ENCODE measurements at places on chromosomes 11 and 22. TPM values are rescaled to one million over a fixed set of nuclear protein-coding genes. Genes with fewer than 3 reads are reported as not detected.

DNA sequence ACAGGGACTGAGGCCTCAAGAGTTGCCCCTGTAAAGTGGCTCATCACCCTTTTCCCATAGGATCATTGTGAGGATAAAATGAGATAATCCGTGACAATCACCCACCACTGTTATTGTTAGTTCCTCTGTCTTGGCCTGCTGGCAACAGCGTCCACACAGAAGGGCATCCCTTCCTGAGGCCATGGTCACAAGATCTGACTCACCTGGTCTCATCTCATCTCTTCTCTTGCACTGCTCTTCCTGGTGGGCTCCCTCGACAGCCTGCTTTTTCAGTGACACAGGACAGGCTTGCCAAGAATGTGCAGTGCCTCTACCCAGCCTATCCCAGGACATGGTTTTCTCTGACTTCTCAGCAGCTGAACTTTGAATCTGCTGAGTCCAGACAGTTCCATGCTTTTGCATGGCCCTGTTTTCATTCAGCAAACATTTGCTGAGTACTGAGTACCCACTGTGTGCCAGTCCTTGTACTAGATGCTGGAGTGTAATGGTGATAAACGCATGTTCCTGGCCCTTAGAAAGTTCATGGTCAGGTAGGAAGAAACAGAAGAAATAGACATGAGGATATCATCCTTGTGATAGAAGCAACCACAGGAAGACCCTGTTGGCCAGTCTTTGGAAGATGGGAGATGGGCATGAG, 3.3 kb downstream of the STX3 start:
- DNase-seq: no peak

- DNase-seq: no peak
These were observed 14.0 kb upstream of the GDPD5 start for GRCh38 chr11:75539459-75540334.

DNA sequence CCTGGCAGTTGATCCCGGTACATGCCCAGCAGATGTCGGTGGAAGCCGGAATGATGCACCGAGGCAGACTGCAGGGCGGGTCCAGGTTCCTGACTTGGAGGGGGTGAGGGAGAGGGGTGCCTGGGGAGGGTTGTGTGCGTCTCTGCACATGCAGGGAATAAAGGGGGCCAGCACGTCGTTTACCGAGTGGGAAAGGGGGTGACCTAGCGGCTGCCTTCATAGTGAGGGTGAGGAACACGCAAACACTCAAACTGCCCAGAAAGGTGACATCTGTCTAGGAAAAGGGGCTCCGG, 801.7 kb downstream of the TBC1D22A start:
- DNase-seq: no peak

DNA sequence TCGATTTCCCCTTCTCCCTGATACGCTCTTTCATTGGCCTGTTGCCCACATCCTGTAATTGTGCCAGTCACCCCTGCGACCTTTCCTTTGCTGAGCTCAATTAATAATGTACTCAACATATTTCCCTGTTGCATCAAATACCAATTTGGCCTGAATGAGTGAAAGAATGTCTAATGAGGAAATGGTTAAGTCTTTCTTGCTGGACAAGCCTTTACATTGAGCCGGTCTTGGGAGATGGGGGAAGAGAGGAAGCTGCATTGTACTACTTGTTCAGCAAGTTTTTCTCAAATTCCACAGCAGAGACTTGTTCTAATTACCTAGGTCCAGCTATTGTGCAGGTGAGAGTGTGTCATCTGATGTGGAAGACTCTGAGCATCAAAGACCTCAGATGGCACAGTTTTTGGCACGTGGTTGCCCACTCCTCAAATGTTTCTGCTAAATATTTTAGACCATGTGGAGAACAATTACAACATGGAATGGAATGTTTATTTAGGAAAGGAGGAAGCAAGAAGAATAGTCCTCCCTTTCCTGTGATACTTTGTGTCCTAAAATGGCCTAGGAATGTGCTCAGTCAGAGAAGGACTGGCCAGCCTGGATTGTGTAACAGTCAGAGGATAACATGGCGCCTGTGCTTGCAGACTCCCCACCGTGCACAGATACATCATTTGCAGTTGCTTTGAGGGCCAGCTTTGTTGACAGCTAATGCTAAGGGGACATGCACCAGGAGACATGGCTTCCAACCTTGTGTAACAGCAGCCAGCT, 129.5 kb upstream of the E2F8 start:
- no peak for DNase-seq

DNA sequence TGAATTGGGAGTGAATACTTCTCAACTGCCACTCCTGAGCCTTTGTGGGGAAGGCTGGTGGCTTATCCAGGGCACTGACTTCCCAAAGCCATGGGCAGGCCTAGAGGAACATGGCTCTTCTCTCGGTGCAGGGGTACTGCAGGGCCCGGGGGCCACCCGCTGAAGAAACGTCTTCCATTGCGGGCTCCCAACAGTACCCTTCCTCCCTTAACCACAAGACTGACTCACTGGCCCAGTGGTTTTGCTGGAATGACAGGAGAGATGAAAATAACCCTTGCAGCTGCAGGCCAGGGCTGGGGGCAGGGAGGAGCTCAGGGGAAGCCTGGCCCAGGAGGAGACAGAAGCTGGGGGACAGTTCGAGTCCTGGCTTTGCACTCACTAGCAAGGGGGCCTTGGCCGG, 13.5 kb downstream of the TXN2 start:
- no peak for DNase-seq

GRCh38 chr11:132648851-132649250, 883.5 kb downstream of the OPCML start:
- no peak for DNase-seq

DNA sequence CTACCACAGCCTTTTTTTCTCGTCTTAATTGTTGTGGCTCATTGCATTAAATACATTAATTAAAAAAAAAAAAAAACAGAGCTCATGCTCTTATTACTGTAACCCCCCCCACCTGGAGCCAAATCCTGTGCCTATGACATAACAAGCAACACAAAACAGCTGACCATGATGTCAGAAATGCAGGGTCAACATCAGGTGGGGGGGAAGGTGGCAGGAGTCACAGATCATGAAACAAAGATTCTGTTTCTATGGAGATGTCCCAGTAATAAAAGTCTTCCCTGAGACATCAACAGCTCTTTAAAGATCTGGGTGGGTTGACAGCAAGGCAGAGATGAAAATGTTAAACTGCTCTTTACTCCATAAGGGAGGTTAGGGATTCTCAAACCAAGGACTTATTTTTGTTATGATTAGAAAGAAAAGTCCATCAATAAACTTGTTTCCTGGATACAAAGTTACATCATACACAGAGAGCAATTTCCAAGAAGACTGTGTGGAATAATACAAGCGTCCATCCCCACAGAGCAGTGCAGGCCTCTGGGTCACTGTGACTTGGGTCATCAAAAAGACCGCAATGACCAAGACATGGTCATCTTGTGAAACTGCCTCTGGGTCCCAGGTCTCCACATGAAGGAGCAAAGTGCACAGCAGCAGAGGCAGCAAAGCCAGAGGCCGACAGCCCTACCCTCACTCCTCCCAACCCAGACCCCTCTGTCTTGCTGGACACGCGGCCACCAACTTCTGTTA, 42.7 kb upstream of the CYP2D6 start:
- DNase-seq: no peak

- no peak for DNase-seq
These were observed 49.5 kb downstream of the LGR4 start for GRCh38 chr11:27423125-27423524.

GRCh38 chr11:62464655-62465054, 45.8 kb downstream of the SCGB1A1 start:
- DNase-seq: no peak

GRCh38 chr11:66414120-66414934, 6.5 kb upstream of the NPAS4 start:
- no peak for DNase-seq

- DNase-seq: no peak
These were observed 47.8 kb downstream of the ABTB2 start for GRCh38 chr11:34309965-34310364.

GRCh38 chr11:84212468-84213390, 926.6 kb upstream of the CCDC90B start:
- DNase-seq: no peak

- no peak for DNase-seq
These were observed 17.0 kb upstream of the KCNJ11 start for GRCh38 chr11:17405232-17406005.

GRCh38 chr11:6646576-6646917, 9.1 kb downstream of the DCHS1 start:
- DNase-seq: no peak

DNA sequence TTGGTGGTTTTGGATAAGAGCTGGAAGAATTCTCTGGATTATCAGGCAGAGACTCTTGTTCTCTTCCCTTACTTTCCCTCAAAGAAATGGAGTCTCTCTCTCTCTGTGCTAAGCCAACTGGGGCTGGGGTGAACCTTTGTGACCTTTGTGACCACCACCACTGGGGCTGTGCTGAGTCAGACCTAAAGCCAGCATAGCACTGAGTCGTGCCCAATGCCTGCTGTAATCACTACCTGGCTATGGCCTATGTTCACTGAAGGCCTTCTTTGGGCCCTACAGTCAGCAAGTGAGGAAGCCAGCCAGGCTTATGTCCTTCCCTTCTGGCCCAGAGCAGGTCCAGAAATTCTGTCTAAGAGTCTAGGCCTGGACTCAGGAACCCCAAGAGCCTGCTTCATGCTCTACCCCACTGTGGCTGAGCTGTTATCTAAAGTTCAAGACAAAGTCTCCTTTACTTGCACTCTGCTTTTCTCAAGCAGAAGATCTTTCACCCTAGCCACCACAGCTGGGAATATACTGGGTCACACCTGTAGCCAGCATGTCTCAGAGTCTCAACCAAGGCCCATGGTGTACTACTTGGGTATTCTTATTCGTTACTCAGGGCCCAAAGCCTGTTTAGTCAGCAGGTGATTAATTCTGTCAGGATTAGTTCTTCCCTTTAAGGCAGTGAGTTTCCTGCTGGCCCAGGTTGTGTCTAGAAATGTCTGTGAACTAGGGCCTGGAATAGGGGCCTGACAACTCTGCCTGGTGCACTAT, 86.0 kb downstream of the EHF start:
- DNase-seq: no peak

GRCh38 chr11:79845002-79845709, 404.3 kb upstream of the TENM4 start:
- no peak for DNase-seq

DNA sequence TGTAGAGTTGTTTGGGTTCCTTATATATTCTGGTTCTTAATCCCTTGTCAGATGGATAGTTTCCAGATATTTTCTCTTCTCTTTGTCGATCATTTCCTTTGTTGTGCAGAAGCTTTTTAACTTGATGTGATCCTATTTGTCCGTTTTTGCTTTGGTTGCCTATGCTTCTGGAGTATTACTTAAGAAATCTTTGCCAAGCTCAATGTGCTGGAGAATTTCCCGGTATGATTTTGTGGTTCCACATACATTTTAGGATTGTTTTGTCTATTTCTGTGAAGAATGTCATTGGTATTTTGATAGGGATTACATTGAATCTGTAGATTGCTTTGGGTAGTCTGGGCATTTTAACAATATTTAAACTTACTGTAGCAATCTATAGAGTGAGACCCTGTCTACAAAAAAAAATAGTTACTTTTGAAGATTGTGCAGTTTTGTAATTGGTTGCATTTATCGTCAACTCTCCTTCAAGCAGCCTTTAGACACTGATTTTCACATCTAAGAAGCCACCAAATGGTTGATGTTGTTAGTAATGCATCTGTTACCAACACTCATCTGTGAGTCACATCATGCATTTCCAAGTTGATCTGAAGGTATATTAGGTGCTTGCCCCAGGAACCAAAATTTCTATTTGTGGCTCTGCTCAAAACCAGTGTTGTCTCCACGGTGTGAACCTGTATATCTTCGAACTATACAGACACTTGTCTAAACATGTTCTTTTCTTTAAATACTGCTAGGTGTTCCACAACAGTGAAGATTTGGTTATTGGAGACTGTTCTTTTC, 21.4 kb downstream of the XRCC6 start:
- DNase-seq: no peak

GRCh38 chr22:19840059-19840458, 14.6 kb downstream of the GNB1L start:
- DNase-seq: no peak

DNA sequence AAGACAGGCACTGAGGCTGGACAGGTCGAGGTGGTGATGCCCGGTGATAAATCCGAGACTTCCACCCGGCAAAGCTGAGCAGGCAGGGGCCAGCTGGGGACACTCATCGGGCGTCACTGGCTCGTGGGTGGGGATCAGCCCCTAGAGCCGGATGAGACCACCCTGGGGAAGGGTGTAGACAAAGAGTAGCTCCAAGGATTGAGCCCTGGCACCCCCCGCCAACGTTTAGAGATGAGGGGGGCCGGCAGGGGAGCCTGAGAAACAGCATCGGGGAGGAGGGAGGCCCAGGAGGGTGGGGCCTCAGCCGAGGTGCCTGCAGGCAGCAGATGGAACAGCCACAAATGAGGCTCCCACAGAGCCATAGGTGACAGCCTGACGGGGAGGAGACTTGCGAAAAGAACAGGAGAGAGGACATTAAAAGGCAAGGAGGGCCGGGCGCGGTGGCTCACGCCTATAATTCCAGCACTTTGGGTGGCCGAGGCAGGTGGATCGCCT, 27.4 kb upstream of the CBX7 start:
- no peak for DNase-seq

DNA sequence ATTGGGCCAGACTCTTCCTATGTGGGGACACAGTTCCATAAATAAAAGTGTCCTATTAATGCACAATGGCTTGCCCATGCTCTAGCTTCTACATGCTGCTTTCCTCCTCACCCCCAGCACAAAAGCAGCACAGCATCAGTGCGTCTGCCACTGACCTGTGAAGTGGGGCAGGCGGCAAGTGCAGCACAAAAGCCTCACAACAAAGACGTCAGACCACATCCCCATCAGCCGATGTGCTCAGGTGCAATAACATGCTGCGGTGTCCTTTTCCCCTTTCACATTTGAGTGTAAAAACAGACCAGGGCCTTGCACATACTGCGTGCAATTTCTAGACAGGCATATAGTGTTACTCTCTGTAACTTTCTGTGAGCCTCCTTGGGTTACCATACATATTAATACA, 12.8 kb downstream of the DKK3 start:
- DNase-seq: no peak

GRCh38 chr22:24681236-24681635, 78.2 kb downstream of the GGT1 start:
- DNase-seq: no peak

- DNase-seq: no peak
These were observed 53.2 kb downstream of the GRIK4 start for GRCh38 chr11:120564573-120565311.

DNA sequence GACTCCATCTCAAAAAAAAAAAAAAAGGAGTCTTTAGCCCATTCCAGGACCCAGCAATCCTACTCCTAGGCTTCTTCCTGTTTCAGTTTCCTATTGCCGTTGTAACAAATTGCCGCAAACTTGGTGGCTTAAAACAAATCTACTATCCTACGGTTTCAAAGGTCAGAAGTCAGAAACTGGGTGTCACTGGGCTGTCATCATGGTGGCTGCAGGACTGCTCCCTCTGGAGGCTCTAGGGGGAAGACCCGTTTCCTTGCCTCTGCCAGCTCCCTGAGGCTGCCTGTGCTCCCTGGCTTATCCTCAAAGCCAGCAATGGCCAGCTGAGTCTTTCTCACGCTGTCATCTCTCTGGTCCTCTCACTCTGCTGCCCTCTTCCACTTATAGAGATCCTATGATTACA, 8.7 kb upstream of the DAGLA start:
- DNase-seq: no peak

GRCh38 chr11:4682623-4683419, 14.8 kb downstream of the OR51E2 start:
- DNase-seq: no peak

E2F8 gene
- polyA plus RNA-seq: 7.3 TPM

CEP164 gene
- 19.6 TPM for polyA plus RNA-seq

CCDC87 gene
- 0.28 TPM for polyA plus RNA-seq

ESAM gene
- 73.8 TPM for polyA plus RNA-seq

SCN2B gene
- 5.0 TPM for polyA plus RNA-seq

MICAL2 gene
- 8.3 TPM for polyA plus RNA-seq

MED15 gene
- 35.1 TPM for polyA plus RNA-seq

RBM4 gene
- 268 TPM for polyA plus RNA-seq

XNDC1N gene
- 6.2 TPM for polyA plus RNA-seq
